OCI-LY7 (cell line): ENCODE measurements at places on chromosomes 12 and 14. TPM values are rescaled to one million over a fixed set of nuclear protein-coding genes. Genes with fewer than 3 reads are reported as not detected.

GRCh38 chr12:12864243-12864642 is 27.1 kb upstream of the GPRC5A start:
- no peak for DNase-seq

RSRC2 gene
- total RNA-seq: 131 and 132 TPM in 2 replicates

GRCh38 chr12:67826148-67826547 is 163.1 kb upstream of the IFNG-AS1 start:
- no peak for DNase-seq

GRCh38 chr14:33781236-33781635 is 169.6 kb downstream of the EGLN3 start:
- DNase-seq: no peak

DNA sequence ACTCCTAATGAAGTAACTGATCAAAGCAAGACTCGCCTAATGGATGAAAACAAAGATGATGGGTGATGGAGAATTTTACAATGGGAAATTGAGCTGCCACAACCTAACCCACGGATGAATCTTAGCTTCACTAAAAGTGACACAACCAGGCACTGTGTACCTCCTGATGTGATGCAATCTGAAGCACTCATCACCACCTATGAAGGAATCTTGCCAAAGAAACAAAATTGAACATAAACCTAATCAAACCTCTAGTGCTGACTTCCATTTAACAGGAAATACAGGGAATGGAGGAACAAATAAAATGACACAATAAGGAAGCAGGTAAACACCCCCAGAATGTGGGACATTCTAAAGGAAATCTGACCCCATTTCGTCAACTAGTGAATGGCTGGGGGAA is 13.3 kb upstream of the RARG start:
- DNase-seq: no peak
